Activated naive CD8-positive, alpha-beta T cell treated with anti-CD3 and anti-CD28 coated beads, Interleukin-2, amount 50 U/mL, for 16 hours (primary cell): ENCODE measurements at places on chromosomes 2 and 18.

DNA sequence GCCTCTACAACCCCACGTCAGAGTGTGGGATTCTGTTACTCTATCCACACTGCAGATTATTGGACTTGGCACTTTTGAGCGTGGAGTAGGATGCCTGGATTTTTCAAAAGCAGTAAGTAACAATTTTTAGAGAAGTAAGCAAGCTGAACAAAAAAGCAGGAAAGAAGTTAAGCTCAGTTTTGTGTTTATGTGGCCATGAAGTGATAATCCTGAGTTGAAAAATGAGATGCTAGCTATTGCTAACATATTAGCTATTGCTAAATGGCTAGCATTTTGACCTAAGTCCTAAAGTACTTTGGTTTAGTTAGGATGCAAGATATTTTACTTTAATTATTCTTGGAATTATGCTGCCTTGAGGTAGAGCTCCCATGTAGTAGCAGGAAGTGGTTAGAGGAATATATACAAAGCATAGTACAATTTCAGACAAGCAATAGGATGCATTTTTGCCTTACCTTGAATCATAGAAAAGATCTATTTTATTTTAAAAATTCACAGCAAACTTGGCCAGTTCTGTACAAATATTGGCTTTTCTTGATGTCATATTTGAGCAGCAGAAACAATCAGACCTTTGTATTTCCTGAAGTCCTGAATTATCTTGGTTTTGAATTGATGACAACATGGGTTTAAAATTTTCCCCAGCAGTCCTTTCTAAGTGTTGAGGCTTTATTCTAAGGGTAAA, 74.6 kb downstream of the COX7A2L start:
- DNase-seq, result no peak

- peak; percentile 2 for DNase-seq
These were observed at the start of gene MAP3K20 for GRCh38 chr2:173075781-173076580. TSS of gene MAP3K20 (plus strand) at chr2:173075846. CDS start at chr2:173091032, 15,186 bp downstream.

DNA sequence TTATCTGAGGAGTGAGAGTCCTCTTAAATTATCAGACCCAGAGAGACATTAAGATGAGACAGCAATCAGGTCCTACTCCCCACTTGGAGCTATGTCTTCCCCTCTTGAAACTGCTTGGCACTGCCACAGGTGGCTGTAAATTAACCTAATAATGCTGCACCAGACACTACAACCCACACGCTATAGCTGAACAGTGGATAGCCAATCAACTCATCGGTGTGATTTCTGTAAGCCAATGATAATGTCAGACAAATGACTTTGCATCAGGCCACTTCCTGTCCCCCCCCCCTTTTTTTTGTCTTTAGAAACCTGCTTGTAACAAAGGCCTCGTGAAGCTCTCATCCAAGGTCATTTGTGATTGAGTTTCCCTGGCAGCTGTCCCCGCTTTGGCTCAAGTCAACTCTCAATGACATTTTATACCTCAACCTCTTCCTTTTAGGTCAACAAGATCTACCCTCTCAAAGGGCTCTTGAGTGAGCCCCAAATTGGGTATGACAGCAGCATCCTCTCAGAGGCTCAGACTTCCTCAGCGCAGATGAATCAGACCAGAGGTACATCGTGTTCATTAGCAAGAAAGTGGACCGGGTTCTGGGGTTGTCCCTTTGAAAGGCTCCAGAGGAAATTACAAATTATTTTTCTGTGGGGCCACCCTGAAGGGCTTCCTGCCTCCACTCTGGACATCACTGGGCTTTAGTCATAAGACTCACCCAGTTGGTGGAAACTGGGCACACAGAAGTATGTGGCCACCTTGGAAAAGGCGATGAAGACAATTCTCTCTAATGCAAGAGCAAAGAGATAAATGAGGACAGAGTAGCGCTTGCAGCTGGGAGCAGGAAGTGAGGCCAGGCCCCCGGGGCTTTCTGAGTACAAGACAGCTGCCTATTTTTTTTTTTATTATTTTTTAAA, 73.6 kb downstream of the COPS8 start:
- no peak for DNase-seq

DNA sequence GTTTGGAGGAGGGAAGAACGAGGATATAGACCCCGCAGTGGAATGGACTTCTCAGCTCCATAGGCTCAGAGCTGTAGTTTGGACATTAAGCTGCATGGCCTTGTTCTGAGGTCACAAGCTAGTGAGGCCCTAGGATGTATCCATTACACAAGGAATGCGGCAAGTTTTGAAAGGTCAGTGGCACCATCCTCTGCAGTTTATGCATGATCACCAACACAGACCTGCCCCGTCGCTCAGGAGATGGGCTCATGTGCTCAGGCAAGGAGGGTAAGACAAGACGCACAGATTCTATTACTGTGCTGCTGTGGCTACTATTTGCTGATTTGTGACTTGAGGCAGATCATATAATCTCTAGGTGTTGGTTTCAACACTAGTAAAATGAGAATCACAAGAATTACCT, 110.9 kb downstream of the FAM161A start:
- no peak for DNase-seq

- DNase-seq, result no peak
These were observed 1162.7 kb upstream of the ZEB2 start for GRCh38 chr2:145682546-145683157.

DNA sequence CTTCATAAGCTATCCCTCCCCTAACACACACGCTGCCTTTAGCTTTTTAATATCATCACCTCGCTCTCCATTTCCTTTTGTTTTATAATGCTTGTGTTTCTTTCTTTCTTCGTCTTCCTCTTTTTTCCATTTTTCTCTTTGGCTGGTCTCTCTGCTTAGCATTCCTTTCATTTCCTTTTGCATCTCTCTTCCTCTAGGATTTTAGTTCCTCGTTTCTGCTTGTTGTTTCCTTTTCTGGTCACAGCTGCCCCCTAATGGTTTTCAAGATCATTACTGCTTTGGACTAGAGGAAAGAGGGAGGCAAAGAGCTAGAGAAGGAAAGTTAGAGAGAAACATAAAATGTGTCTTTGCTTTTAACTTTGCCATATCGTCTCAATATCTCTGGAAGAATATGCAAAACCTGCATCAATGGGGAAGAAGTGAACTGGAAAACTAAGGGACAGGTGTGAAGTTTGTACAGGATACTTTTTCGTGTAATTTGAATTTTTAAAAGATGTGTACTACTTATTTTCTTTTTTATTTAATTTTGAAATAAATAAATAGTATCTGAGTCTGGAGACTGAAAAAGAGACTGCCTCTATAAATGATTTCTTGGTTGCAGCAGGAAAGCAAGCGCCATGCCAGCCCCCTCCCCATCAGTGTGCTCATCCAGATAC, 6.3 kb upstream of the NRP2 start:
- no peak for DNase-seq

- DNase-seq, result no peak
These were observed 132.9 kb downstream of the SOCS6 start for GRCh38 chr18:70421471-70422390.

GRCh38 chr18:5488844-5489243, 55.0 kb downstream of the EPB41L3 start:
- no peak for DNase-seq

DNA sequence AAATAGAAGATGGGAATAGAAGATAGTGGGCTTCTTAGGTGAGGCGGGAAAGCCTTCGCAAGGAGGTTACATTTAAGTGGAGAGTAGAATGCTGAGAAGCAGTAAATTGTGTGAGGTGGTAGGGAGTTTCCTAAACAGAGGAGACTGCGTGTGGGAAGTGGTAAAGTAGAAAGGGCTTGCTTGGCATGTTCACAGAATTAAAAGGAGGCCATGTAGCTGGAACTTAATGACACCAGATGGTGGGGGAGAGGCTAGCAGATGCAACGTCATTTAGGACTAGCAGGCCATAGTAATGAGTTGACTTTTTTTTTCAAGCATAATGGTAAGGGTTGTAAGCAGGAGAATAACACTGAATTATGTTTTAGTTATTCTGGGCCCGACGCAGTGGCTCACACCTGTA, 13.0 kb upstream of the RTN4 start:
- no peak for DNase-seq

DNA sequence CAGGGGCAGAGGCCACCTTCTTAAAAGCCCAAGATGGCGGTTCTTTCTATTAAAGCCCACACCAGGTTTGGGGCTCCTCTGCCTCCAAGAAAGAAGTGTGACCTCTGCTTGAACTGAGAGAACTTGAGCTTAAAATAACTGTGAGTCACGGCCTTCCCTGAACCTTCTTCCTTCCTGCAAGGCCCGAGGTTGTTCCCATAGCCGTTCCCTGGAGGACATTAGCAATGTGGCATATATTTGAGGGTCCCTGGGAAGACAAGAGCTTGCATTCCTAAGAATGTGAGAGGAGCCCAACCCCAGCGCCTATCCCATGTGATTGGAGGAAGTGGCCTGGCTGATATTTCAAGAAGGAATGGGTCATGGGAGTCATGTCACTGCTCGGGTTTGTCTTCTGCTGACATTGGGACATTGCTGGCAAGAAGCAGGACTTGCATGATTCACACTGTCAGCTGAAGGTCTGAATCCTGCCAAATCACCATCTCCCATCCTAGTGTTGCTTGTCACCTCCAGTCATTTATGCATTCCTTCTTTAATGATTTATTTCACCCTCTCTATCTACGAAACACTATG, 168.1 kb downstream of the TRIB2 start:
- no peak for DNase-seq

- no peak for DNase-seq
These were observed 29.8 kb downstream of the COL6A3 start for GRCh38 chr2:237383991-237384671.

DNA sequence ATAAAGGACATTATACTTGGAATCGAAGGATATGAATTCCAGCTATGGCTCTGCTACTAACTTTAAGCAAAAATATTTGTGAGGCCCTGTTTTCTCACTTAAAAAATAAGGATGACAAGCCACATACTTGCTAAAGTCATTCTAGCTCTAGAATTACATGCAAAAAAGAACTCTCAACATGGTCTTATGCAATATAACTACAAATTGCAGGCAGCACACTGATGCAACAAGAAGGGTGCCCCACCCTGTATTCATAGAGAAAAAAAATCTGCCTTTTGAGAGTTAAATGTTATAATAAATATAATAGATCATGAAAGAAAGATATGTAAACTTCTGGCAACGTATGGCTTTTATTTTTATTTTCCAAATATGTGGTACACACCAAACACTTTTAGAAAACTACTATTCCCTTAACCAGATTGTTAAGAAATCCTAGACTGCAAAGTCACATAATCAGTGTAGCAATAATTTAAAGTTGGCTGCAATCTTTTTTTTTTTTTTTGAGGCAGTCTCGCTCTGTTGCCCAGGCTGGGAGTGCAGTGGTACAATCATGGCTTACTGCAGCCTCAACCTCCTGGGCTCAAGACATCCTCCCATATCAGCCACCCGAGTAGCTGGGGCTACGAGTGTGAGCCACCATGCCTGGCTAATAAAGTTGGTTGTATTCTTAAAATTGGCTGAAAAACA, 40.2 kb upstream of the WDSUB1 start:
- no peak for DNase-seq

DNA sequence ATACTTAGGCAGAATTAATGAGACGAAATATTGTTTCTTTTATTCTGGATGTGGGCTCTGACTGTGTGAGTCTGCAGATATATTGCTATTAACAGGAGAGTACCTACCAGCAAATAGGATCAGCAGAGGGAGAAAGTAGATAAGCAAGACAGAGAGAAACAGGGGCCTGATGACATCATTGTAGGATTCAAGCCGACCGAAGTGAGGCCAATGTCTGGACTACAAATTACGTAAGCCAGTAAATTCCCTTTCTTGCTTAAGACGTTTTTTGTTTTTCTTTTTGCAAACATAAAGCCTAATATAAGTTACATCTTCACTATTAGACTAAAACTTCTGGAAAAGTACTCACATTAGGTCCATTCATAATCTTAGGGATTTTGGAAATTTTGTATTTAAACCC, 21.4 kb upstream of the PTPRM start:
- DNase-seq, result no peak

DNA sequence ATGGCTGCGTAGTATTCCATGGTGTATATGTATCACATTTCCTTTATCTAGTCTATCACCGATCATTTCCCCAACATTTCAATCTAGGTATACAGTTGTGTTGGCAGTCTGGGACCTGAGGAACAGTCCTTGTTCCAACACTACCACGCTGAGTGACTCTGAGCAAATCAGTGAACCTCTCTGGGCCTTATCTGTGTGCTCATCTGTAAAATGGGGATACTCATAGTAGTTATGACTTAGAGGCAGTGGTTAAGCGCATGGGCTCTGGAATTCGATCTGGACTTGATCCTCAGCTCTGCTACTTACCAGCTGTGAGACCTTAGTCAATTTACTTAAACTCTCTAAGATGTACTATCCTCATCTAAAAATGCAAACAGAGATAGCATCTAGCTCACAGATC, 85.1 kb downstream of the BCL2 start:
- DNase-seq, result no peak

- DNase-seq, result no peak
These were observed 1602.4 kb upstream of the CELF4 start for GRCh38 chr18:39167990-39168389.

DNA sequence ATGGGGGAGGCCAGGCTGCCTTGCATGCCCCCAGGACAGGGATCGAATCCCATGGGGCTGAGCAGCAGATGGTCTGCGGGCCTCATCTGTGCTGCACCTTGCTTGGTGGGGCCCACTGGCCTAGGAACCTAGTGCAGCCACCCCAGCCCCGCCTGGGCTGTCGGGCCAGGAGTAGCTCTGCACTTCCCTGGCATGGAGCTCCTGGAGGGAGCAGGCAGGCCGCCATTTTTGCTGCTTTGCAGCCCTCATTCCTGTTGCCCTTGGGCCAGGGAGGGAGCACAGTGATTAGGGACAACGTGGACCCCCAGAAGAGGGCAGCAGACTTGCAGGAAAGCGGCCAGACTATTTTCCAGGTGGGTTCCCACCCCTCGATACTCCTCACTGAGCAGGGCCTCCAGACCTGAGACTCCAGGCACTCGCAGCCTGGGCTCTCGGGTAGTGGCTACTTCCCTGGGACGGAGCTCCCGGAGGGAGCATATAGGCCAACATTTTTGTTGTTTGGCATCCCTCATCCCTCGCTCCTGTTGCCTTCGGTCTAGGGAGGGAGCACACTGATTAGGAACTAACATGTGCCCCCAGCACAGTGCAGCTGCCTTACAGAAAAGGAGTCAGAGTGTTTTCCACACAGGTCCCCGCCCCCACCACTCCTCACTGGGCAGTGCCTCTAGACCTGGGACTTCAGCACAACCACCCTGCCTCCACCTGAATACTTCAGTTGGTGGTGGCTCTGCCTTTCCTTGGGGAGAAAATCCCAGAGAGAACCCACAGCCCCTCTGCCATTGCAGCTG, 99.5 kb downstream of the MAIP1 start:
- no peak for DNase-seq

GRCh38 chr2:152372438-152372984, 37.5 kb downstream of the FMNL2 start:
- DNase-seq, result no peak

GRCh38 chr18:51915176-51915575, 424.8 kb upstream of the DCC start:
- no peak for DNase-seq

- DNase-seq, result no peak
These were observed 114.5 kb downstream of the METTL8 start for GRCh38 chr2:171319164-171319810.

DNA sequence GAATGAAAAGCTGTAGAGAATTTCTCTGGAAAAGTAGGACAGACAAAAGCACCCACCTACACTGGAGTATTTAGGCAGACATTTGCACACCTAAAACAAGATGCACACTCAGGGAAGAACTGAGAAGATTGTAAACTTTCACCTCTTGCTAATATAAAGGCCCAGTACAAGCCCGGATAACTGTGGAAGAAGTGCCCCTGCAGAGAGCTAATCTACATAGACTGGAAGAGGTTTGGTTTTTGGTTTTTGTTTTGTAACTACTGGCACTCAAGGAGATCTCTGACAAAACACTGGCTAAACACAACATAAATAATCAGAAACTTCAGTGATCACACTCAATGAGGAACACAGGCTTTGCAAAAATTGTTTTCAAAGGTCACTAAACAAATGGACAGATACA, 782.2 kb upstream of the SLC8A1 start:
- DNase-seq, result no peak
